NCI-H774 (cell line): ENCODE measurements at places on chromosomes 5 and 9.

- no peak for DNase-seq
These were observed 61.0 kb upstream of the CAST start for GRCh38 chr5:96601200-96601599.

GRCh38 chr5:11105696-11106095, 344.7 kb upstream of the DAP start:
- DNase-seq, result no peak

- DNase-seq, result no peak
These were observed 650.3 kb upstream of the CDH10 start for GRCh38 chr5:25295067-25295466.

DNA sequence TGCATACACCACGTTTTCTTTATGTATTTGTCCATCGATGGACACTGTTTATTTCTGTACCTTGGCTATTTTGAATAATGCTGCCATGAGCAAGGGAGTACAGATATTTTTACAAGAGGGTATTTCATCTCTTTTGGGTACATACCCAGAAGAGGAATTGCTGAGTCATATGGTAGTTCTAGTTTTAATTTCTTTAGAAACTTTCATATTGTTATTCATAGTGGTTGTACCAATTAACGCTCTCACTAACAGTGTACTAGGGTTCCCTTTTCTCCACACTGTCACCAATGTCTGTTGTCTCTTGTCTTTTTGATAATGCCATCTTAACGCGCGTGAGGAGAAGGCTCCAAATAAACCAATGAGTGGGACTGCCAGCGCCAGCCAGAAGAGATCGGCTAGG, 257.6 kb upstream of the EDIL3 start:
- no peak for DNase-seq

GRCh38 chr9:104895572-104895971, 32.4 kb downstream of the ABCA1 start:
- DNase-seq, result no peak

- DNase-seq, result no peak
These were observed 5.6 kb downstream of the ENTREP1 start for GRCh38 chr9:69330580-69330979.

- no peak for DNase-seq
These were observed 66.9 kb upstream of the FNIP1 start for GRCh38 chr5:131863700-131864099.

- no peak for DNase-seq
These were observed 616 bp downstream of the IL11RA start for GRCh38 chr9:34652602-34653000.

GRCh38 chr9:1929134-1929533, 86.0 kb upstream of the SMARCA2 start:
- DNase-seq, result no peak

DNA sequence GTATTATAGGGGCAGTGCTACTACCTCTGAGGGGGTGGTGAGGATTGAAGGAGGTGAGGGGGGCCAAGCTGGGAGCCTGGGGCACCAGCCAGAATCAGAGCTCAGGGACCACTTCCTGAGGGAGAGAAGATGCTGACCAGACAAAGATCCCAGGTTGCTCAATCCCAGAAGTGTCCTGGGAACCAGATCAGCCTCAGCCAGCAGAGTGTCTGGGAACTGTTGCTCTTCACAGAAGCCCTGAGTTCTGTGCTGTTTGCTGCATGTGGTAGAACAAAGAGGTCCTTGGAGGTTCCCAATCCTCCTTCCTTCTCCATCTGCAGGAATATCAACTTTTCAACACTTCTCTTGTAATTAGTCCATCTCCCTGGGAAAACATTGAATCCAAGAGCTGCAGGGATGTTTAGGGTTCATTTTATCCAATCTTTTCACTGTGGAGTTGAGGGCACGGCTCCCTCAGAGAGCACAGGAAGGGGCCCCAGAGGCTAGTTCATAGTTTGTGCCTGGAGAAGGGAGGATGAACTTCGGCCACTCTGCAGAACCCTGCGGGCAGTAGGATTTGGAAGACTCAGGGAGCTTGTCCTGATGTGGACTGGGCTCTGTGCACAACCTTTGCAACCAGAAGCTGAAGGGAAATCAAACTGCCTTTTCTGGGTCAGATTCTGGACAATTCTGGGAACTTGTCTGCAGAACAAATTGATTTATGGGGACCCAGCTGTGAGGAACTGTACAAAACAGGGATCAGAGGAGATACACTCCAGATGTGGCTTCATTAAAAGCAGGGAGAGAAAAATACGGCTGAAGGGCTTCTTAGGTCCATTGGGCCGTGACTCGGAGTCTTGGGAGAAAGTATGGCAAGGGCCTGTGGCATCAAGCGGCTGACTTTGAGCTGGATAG, 57.1 kb downstream of the GALNT12 start:
- no peak for DNase-seq
